ENCODE measurements at places on chromosomes 5 and 9.
A peak's percentile ranks its signal among the peaks of the same experiment; 100 is the strongest.

- no peak for DNase-seq
These were observed 190.3 kb upstream of the NMUR2 start for GRCh38 chr5:152595405-152595804.

DNA sequence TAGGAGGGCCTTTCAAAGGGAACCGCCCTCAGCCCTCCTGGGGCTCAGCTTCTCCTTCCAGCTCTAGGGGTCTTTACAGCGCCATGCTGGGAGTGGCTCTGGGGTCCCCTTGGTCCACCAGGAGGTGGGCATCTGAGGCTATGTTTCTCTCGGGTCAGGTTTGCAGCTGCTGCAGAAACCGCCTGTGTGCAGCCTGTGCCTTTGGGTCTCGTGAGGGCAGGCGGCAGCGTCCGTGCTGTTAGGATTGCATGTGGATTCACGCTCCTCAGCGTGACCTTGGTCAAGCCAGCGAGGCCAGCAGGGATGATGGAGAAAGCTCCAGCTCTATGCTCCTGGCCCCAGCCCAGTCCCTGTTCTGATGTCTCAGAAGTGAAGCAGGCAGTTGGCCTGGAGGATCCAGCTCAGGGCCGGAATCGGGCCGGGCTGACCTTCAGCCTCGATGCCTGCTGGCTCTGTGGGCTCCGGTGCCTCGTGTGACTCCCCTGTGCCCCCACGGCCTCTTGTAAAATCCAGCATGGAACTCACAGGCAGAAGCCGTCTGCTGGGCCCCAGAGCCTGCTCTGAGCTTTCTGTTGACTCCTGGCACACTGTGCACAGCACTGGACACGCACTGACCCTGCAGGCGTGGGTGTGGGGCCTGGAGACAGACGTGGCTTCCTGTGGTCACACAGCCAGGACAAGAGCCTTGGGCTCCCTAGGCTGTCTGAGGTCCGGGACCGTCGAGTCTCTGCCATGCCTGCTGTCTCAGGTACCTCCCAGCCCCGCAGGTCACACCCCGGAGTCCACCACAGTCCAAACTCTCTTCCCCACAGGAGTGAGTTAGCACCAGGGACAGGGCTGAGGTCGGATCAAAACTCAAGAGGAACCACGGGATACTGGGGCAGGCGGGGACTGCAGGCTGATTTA is 54.3 kb downstream of the TRIP13 start:
- no peak for DNase-seq

DNA sequence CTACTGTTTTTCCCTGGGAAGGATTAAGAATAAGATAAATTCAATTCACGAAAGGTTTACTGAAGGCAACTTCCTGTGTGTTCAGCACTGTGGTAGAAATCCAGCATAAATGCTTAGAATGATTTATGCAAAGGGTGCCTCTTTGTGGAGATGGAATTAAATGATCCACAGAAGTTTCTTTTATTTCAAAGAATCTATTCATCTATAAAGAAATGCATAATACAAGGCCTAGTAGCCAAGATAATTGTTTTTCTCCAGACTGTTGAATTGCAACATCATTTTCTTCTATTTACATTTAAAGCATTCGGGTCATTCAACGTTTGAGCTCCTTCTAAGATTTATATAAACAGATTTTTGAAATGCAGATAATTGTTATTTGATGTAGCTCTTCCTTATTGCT is 138.8 kb upstream of the NFIL3 start:
- peak; percentile 6 for DNase-seq

DNA sequence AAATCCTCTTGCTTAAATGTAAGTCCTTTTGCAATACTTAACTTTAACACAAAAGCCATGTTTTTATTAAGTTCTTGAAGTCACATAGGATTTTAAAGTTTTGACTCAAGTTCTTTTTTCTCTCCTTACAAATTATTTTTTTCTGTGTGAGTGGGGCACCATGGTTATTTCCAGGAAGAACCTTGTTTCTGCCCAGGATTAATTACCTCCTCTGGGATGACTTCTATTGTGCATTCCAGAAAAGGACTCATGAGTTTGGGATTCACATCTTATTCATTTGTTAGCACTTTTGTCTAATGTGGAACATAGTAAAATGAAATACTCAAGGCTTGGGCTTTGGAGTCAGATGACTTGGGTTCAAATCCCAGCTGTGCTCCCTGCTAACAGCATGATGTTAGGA is 421.4 kb upstream of the WWC1 start:
- no peak for DNase-seq

GRCh38 chr9:107312376-107313050 is 29.4 kb downstream of the RAD23B start:
- no peak for DNase-seq

- DNase-seq, result peak; percentile 84
These were observed 25.5 kb upstream of the STXBP1 start for GRCh38 chr9:127586537-127586936.
